ENCODE measurements at places on chromosomes 6 and 20.
A peak's percentile ranks its signal among the peaks of the same experiment; 100 is the strongest.

GRCh38 chr6:166739117-166739975, 112.3 kb upstream of the RPS6KA2 start:
- DNase-seq: no peak

DNA sequence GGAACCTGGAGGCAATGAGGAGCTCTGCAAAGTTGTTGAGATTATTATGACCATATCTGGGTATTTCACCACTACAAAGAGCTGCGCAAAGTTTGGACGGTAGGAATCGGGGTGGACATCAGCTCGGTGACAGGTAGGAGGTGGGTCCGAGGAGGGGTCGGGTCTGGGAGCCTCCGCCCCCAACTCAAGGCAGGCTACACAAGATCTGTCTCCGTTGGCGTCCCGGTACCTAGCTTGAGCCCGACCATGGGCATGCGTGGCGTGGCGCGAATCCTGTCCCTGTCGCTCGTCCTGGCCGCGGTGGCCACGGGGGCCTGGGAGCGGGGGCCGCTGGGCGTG, 40.2 kb upstream of the ZNFX1 start:
- DNase-seq: no peak

GRCh38 chr20:34074101-34074760, 37.8 kb downstream of the EIF2S2 start:
- no peak for DNase-seq

GRCh38 chr6:40022867-40023266, 88.6 kb upstream of the MOCS1 start:
- DNase-seq: no peak

DNA sequence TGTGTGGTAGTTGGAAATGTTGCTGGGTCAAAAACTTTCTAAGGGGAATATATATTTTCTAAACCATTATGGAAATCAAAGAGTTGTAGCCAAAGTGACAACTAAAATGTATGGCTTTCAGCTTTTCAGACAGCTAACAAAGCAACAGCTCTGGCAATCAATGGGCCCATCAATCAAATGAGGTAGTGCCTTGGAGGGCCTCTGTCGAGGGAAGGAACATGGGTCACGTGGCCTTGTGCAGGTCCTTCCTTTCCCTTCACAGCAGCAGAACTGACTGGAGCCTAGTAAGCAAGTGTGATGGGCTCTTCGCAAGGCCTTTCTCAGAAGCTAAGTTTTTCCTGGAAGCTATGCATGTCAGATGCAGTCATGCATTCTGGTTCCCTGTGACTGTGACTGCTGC, 17.9 kb downstream of the FAXC start:
- DNase-seq: no peak

DNA sequence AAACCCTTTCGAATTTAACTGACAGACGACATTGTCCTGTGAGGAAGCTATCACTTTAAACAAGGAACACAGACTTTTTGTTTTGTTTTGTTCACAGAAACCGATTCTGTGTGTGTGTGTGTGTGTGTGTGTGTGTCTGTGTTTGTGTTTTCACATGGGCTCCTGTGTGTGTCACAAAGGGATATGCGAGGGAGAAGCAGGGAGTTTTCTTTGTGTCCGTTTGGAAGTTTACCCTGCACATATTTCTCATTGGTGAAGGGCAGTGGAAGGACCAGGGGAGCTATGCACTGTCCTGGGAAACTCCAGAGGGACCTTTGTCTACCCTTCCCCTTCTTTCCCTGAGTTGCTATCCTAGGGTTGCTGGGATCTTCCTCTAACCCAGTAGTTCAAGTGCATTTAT, 17.7 kb downstream of the POM121L2 start:
- DNase-seq: no peak

DNA sequence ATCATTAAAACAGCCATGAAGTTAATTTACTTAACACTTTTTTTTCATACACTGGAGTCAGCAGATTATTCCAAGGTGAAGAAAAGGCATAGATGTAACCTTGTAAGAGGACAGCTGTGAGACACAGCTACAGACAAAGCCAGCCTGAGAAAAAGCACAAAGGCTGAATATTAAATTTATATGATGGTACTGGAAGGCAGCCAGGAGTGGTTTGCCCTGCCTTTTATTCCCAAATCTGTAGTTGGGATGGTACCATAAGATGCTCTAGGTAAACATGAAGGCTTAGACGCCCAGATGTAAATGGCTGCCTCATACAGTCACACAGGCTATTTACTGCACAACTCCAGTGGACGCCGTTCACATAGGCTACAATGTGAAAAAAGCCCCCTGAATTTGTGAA, 42.1 kb upstream of the LOC128125822 start:
- no peak for DNase-seq

- no peak for DNase-seq
Observed at GRCh38 chr6:126232671-126233070, 107.2 kb upstream of the CENPW start.

DNA sequence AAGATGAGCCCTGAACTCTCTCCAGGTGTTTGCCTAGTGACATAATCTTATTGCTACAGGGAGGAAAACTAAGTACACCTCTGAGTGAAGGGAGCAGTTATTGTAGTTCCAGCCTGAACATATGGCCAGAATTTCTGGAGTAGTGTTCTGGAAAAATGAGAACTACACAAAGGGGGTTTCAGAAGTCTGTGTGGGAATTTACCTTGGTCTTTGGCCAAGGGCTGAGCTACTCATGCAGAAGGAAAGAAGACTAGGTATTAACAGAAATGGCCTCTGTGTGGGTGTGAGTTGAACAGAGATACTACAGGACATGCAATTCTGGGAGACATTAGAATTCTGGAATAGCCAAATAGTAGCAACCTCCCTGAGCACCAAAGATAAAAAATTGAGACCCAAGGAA, 1009.7 kb upstream of the GJE1 start:
- DNase-seq: no peak

DNA sequence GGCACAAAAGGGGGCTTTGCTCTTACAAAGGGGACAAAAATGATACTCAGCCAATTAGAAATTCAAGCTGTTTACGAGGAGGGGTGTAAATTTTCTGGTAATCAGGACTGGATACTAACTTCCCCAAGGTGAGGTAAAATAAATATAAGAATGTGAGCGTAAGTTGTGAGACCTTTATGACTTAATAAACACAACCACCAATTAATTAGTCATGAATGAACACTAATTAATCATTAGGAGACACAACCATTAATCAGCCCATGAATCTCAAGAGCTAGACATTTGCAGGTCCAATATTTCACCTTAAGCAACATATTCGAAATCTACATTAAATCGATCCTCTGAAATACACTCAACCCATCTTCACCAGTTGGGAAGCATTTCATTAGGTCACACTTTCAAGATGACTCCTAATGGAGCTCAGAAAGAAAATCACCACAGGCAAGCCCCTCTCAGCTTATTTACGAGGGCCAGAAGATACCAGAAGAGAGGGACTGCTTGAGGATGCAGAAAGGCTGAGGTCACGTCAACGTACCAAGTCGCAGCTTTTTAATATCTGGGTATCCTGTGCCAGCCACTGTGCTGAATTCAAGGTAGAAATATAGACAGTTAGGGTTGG, 2.7 kb downstream of the ADTRP start:
- DNase-seq: no peak

GRCh38 chr6:90362318-90362717, 65.7 kb upstream of the BACH2 start:
- DNase-seq: no peak

DNA sequence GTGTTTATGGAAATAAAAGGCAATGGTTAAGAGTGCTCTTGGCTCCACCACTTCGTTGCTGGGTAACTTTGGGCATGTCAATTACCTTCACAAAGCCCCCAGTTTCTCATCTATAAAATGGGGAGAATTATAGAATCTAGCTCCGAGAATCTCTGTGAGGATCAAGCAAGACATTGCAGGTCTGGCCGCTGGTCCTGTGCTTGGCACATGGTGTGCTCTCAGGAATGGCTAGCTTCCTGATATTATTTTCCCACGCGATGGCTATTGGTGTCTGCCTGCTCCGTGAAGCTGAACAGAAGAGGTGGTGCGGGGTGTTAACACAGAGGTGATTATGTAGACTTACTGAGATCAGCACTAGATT, 57.0 kb downstream of the NOX3 start:
- DNase-seq: no peak

- DNase-seq: no peak
Observed at GRCh38 chr6:11851387-11851786, 72.8 kb upstream of the ADTRP start.

- no peak for DNase-seq
Observed at GRCh38 chr6:7445101-7445500, 55.5 kb downstream of the RIOK1 start.

DNA sequence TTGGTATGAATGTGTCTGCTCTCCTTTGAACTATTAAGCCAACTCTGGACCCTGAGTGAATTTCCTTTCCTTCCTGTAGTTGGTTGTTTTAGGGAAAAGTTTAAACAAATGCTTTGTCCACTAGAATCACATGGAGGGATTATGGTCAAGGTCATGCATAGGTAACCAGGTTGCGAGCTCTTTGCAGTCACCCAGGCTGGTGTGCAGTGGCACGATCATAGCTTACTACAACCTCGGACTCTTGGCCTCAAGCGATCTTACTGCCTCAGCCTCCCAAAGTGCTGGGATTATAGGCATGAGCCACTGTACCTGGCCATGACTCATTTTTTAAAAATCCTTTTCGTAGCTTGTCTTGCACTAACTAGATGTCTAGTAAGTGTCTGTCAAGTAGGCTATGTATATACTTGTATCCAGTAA, 88.0 kb upstream of the SOX4 start:
- no peak for DNase-seq

DNA sequence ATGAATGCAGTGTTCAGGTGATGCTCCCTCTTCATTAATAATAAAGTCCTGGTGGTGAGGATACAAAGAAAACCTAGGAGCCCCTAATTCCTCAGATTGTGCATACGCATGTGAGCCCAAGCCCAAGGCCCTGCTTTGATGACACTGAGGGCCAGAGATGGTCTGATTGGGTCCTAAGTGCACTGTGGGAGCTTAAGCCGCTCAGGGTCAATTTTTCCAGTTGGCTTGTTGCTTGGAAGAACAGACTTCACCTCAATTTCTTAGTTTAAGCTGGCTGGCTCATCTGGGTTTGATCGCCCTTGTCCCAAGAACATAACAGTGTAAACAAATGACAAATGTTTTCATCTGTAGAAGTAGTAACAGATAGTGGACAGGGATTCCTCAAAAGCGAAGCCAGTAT, 41.4 kb downstream of the INSM1 start:
- DNase-seq: no peak

- DNase-seq: no peak
Observed at GRCh38 chr6:37481711-37482605, 17.7 kb downstream of the CCDC167 start.

GRCh38 chr6:53130569-53131290, 17.9 kb downstream of the GCM1 start:
- DNase-seq: no peak

DNA sequence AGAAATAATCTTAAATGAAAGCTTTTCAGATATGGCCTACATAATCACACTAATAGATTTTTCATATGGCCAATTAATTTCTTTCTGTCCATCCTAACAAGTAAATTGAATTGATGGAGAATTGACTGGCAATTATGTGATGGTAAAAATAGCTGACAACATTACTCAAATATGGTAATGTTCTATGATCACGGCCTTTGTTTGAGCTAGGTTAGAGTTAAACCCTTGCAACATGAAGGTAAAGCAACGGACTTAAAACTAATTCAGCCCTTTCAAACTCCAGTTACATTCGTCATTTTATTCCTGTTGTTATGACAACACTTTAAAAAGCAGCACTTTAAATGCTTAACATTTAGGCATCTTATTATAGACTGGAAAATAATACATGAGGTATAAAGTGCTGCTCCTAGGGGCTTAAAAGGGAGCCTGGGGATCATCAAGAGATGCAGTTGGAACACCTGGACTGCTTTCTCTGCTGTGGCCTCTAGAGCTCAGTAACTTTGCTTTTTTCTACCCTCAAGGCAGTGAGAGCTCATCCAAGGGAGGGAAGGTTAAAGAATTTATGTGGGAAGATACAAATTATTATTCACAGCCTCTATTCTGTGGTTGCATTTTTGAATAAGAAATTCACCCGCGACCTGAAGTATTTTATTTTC, 46.9 kb downstream of the RIPOR2 start:
- DNase-seq: no peak

GRCh38 chr20:22333885-22334545, 250.4 kb downstream of the FOXA2 start:
- peak; percentile 33 for DNase-seq

GRCh38 chr6:169558774-169559441, 142.9 kb downstream of the WDR27 start:
- DNase-seq: no peak

- no peak for DNase-seq
Observed at GRCh38 chr6:112206110-112206458, 48.3 kb downstream of the LAMA4 start.

DNA sequence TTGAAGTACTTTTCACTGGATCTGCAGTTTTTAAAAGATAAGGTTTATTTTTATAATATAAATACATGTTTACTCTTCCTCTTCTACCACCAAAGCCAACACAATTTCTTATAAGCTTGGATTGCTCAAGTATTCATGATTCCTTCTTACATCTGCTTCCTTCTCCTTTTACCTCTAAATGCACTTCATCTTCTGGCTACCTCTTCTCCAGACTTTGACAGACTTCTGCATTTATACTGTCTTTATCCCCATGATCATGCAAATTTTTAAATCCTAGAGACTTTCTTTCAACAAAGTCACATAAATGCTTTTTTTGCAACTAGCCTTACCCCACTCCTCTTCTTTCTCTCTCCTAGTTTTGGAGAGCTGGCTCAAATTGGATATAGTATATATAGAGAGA, 142.9 kb downstream of the TFAP2B start:
- DNase-seq: no peak

DNA sequence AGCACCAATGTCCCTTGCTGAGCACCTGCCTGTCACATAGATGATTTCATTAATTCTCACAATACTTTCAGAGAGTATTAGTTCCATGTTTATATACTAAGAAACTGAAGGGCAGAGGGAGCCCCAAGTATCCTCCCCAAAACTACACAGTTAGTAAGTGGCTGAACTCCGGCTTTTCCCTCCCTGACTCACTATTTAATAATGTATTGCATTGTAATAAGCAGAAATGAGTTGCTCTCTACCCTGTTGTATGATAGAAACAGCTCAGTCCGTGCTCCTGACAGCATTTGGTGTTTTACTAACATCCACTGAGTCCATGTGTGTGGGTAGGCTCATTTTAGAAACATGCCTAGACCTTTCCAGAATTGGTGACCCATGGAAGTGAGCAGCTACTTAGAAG, 76.8 kb downstream of the OLIG3 start:
- no peak for DNase-seq

- DNase-seq: no peak
Observed at GRCh38 chr6:4253604-4254231, 118.3 kb upstream of the ECI2 start.

All from iPS DF 6.9 (cell line).